ENCODE measurements at places on chromosomes 16 and 17. TPM values are rescaled to one million over a fixed set of nuclear protein-coding genes. Genes with fewer than 3 reads are reported as not detected.

The MYH3 gene
- 5.4 TPM for total RNA-seq

The PRR29 gene
- total RNA-seq = 0.96 TPM

The ANKS3 gene
- 20.6 TPM for total RNA-seq

The AGRP gene
- total RNA-seq = not detected

DNA sequence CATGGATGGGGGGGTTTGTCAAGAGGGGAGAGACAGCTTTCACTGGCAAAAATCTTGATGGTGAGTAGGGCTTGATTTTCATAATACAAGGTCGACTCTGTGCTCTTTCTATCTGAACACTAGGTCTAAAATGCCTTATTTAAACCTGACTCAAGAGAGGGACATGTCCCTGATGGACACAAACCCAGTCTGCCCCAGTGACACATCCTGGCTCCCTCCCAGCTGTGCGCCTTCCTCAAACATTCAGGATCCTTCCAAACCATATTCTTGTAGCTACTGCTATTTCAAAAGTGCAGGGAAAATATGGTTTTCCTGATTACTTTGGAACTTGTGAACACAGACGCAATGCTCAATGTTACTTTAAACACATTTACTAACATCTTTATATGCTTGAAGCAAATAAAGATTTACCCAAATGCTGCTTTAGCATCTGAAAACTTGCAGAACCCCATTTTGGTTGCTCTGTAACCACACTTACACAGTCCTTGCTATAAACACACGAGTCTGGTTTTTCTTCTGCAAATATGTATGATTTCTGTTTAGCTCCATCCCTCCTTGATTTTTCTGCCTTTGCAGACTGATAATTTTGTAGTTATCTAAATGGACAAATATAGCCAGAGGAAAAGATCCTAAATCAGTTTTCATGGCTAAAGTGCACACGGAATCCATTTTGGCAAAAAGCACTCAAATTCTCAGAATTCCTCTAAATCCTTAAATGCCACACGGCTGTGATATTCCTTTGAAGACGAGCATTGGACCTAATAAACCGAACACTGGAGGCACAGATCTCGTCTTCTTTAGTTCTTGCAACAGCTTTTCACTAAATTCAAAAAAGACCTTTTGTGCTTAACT lies 499.9 kb upstream of the ZFHX3 start:
- no peaks in the 10 kb centered on the region for H3K4me1 ChIP-seq
- H3K27ac ChIP-seq = no peak overlapping the region
- no peak overlapping the region for H3K4me3 ChIP-seq
- peaks cover 48% of the 10 kb centered on the region for H3K27me3 ChIP-seq

GRCh38 chr16:14194721-14195120 lies 123.6 kb downstream of the MRTFB start:
- H3K4me1 ChIP-seq = peaks cover 55% of the 10 kb centered on the region
- no peak overlapping the region for H3K27ac ChIP-seq
- H3K36me3 ChIP-seq = no peaks in the 10 kb centered on the region
- no peaks in the 10 kb centered on the region for H3K27me3 ChIP-seq
- no peak for DNase-seq
- H3K4me3 ChIP-seq = no peak overlapping the region

DNA sequence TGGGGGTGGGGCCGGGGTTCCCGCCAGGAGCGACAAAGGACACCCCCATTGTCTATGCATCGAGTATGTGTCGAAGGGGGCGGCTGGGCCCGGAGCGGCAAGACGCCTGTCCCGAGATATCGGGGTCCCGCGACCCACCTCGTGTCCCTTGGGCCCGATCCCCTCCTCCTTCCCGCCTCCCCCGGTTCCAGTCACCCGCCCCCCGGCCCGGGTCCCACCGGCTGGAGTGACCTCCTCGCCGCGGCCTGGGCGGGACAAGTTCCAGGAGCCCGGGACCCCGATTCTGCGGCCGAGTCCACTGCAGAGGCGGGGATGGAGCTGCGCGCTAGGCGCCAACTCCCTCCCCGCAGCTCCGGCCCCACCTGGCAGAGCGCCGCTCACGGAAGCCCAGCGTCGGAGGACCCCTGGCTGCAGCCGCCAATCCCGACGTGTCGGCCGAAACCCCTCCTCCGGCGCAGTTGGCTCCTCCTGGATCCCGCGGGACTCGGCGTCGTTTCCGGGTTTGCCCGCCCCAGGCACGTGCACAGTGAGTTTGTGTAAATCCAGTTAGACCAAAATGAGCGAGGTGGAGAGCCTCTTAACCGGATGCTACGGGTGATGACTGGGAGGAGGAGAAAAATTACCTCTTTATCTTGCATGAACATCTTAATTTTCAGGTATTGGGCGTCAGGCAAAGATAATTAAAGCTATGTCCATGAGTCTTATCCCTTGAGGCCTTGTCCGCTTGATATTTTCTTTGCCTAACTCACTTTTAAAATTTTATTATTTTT lies at the start of gene NMRAL1:
TSS of gene NMRAL1 (minus strand) at position 434 of the 770 bp plus-strand sequence. CDS start 493 bp downstream, outside the sequence.
- H3K4me1 ChIP-seq = peaks cover 58% of the 10 kb centered on the region
- H3K27ac ChIP-seq = peak within 1 kb of the TSS; percentile 26
- H3K4me3 ChIP-seq = peak within 1 kb of the TSS; percentile 92
- peaks cover 3% of the 10 kb centered on the region for H3K36me3 ChIP-seq

DNA sequence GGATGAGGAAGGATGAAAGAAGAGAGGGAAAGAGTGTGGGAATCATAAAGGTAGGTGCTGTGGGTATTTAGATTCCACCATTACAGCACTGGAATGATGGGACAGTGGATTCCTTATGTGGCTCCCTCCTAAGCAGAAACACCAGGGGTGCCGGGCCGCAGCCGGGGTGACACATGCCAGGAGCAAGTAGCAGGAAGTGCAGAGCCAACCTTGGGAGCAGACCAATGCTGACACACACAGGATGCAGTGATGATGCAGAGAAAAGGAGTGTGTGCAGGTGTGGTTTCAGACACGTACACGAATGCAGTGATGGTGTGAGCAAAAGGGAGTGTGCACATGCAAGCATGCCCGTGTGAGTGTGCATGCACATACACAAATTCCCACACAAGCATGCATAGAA lies 338.0 kb downstream of the SLC39A11 start:
- no peak overlapping the region for H3K4me3 ChIP-seq
- no peak for DNase-seq
- H3K27me3 ChIP-seq = no peaks in the 10 kb centered on the region
- H3K27ac ChIP-seq = no peak overlapping the region

- no peak for DNase-seq
- peak overlapping the region; percentile 99 for H3K27ac ChIP-seq
- H3K36me3 ChIP-seq = no peaks in the 10 kb centered on the region
- peak overlapping the region; percentile 87 for H3K4me3 ChIP-seq
- peaks cover 42% of the 10 kb centered on the region for H3K4me1 ChIP-seq
Measured at GRCh38 chr16:56355786-56356275, 69.5 kb downstream of the AMFR start.

The PHOSPHO1 gene
- total RNA-seq = 0.29 TPM

- no peak within 1 kb of the TSS for H3K27ac ChIP-seq
- H3K4me1 ChIP-seq = no peaks in the 10 kb centered on the region
- H3K4me3 ChIP-seq = no peak within 1 kb of the TSS
- H3K27me3 ChIP-seq = no peaks in the 10 kb centered on the region
- no peak for DNase-seq
Measured at GRCh38 chr16:66801320-66802105, at the start of gene TERB1. TSS of gene TERB1 (minus strand) at chr16:66801584. CDS start at chr16:66796798, 4,786 bp downstream.

DNA sequence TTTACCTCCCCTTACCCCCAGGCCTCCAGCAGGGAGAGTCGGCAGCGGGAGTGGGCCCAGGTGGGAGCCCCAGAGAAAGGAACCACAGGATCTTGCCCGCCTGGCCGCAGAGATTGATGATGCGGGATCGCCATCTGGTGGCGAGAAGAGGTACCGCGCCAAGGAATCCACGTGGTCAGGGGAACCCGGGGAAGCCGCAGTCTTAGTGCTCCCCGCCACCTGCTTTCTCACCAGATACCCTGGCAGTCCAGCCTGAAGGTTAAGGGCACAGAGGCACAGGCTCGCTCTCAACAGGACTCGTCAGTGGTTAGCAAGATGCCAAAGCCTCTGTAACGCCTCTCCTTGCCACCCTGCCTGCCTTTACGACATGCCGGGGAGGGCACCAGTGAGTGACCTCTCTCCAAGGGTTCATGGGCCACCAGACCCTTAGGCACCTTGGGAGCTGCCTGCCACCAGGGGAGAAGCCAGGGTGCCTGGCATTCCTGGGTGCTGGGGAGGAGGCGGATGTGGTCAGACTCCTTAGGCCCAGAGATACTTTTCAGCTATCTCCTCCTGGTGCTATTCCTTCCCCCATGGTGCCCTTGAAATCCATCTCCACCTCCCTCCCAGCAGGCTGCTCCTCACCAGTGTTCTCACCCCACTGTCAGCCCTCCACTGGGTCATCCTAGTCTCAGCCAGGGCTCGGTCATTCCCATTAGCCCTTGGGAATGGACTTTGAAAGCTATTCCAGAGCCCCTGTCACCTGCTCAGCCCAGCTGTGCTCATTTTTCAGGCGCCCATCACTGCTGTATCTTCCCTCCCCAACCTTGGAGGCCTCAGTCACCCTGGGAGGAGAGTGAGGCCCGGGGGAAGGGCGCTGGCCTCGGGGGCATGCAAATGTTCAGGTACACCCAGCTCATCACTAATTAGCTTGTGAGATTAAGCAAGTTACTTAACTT lies 5.5 kb upstream of the RHBDF2 start:
- H3K36me3 ChIP-seq = no peaks in the 10 kb centered on the region
- H3K27ac ChIP-seq = no peak overlapping the region
- H3K27me3 ChIP-seq = peaks cover 5% of the 10 kb centered on the region
- H3K4me3 ChIP-seq = no peak overlapping the region

The CDRT15L2 gene
- total RNA-seq = not detected

The ARHGDIG gene
- total RNA-seq = 0.48 TPM

GRCh38 chr17:13337864-13338371 lies 263.8 kb downstream of the HS3ST3A1 start:
- no peaks in the 10 kb centered on the region for H3K4me1 ChIP-seq
- H3K27me3 ChIP-seq = peaks cover 20% of the 10 kb centered on the region
- DNase-seq = peak; percentile 7
- H3K36me3 ChIP-seq = no peaks in the 10 kb centered on the region
- H3K27ac ChIP-seq = no peak overlapping the region
- peak overlapping the region; percentile 36 for H3K4me3 ChIP-seq

The RBFOX1 gene
- total RNA-seq = not detected

All from activated T-cell treated with anti-CD3 and anti-CD28 coated beads, Interleukin-2, amount 50 U/mL, for 72 hours (primary cell).